ENCODE measurements at places on chromosomes 7 and 10.

DNA sequence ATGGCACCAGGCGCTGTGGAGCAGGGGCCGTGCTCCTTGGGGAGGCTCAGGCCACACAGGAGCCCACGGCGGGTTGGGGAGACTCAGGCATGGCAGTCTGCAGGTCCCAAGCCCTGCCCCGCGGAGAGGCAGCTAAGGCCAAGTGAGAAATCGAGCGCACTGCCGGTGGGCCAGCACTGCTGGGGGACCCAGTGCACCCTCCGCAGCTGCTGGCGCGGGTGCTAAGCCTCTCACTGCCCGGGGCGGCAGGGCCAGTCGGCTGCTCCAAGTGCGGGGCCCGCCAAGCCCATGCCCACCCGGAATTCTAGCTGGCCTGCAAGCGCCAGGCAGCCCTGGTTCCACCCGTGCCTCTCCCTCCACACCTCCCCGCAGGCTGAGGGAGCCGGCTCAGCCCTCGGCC lies 57.1 kb downstream of the COL28A1 start:
- no peak for DNase-seq

- DNase-seq, result no peak
Observed at GRCh38 chr10:34607894-34608293, 207.2 kb downstream of the PARD3 start.

DNA sequence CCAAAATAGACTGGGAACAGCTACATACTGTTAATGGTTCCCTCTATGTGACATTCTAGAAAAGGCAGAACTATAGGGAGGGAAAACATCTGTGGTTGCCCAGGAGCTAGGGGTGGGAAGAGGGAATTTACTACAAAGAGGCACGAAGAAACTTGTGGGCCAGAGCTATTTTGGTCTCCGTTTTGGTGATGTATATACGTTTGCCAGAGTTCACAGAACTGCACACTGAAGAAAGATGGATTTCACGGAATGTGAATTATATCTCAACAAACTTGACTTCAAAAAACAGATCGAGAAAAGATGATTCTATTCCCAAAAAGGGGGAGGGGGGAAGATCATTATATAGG lies 386 bp upstream of the AS3MT start:
- no peak for DNase-seq

DNA sequence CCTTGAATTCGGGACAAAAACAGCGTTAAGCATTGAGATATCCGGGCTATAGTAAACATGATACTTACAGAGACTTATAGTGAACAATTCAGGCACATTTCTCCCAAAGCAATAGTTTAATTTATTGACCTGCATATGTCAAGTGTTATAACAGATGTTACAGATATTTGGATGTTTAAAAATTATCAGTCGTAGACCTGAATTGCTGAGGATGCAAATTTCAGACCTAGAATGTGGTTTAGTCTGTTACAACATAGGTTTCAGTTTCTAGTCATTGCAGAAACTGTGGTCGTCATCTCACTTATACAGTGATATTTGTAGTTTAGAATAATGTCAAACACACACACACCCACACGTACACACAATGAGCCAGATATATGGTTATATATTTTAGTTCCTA lies 85.2 kb downstream of the VTI1A start:
- DNase-seq, result no peak

DNA sequence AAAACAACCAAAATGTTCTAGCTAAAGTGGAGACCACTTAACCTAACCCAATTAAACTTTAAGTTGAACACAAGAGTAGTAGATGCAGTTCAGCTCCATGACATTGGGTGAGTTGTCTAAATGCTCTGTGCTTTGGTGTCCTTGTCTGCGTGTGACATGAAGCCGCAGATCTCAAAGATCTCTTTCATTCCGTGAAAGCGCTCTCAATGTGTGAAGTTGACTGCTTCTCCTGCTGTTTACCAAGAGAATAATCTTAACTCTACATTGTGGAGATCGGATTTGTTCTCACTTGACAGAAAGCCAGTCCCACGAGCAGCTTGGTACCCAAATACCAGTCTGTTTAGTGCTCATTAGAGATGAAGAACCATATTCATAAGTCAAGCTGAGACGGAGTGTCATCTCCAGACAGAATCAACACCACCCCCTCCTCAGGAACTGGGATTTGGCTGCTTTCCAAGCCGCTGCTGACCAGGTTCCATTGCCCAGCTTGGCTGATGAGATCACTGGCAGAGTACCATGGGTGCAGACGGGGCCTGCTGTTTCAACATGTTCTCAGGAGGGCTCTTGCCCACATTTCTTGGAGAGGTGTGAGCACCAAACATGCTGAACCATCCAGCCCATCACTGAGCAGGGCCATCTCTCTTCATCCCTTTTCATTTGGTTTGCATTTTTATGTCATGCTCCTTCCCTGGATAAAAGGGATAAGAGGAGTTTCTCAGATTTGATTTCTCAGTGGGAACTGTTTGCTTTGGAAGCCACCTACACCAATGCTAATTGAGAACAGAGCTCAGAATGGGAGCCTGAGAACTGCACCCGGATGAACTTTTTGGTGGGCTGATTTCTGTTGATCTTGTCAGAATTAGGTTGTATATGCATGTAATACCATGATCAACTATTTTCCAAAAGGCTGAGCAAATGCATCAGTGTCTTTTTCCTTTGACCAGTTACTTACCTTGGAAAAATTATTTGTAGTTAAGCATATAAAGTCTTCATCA lies 95.8 kb upstream of the AGBL3 start:
- DNase-seq, result no peak

GRCh38 chr7:148929176-148929575 lies 45.1 kb upstream of the EZH2 start:
- no peak for DNase-seq

DNA sequence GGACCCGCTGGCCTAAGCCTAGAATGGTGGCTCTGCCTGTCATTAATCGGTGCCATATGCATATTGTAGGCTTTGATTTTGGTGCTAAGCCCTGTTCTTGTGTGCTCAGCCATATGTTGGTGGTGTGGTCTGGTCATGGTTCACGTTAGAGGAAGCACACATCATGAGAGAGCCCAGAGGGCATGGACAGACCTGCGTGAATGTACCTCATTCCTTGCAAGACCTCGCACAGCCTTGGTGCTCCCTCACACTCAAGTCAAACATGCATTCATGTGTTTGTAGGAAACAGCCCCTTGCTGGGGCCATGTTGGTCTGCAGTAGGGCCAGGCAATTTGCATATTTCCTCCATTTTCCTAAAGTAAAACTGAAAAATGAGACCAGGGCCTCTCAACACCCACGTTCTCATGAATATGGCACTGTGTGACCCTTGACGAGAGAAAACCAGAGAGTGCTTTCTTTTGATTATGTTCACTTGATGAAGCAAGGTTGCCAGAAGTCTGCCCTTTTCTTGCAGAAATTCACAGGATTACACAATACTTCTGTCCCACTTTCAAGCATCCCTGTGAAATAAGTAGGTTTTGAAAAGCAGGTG lies 268.7 kb downstream of the CELF2 start:
- no peak for DNase-seq

- no peak for DNase-seq
Observed at GRCh38 chr7:103680161-103681144, 234.4 kb upstream of the SLC26A5 start.

DNA sequence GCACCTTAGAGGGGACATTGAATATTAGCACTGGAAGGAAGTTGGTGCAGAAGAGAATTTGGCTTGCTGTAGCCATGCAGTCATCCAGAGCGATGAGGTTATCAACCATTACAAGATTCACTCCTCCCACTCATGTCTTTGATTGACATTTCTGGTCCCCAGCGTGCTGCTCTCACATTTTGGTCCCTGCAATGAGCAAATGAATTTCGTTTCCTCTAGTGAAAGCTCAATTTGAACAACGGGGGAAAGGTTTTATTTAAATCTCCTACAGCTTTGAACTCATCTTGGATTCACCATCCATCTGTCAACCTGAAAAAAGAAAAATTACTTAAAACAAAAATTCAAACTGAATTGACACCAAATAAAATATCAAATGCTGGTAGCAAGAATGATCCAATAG lies 975.2 kb downstream of the NRG3 start:
- DNase-seq, result no peak

GRCh38 chr10:23172429-23173213 lies 19.5 kb upstream of the PTF1A start:
- DNase-seq, result no peak

DNA sequence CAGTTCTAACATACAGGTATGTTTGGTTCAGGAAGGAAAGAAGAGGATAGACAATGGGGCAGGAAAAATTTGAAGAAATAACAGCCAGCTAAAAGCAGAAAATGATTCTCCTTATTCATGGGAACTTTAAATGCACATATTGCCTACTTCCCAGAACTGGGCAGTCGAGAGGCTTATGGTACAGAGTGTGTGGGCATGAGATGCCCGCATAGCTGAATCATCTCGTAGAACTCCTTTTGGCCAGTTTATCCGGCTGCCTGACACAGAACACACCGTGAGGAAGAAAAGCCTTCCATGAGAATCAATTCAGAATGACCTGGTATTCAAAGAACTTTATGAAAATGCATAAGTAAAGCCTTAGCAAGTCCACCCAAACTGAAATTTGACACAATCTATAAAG lies 471.6 kb downstream of the SH2D4B start:
- DNase-seq, result no peak

- no peak for DNase-seq
Observed at GRCh38 chr7:46224363-46224762, 303.3 kb upstream of the IGFBP3 start.

DNA sequence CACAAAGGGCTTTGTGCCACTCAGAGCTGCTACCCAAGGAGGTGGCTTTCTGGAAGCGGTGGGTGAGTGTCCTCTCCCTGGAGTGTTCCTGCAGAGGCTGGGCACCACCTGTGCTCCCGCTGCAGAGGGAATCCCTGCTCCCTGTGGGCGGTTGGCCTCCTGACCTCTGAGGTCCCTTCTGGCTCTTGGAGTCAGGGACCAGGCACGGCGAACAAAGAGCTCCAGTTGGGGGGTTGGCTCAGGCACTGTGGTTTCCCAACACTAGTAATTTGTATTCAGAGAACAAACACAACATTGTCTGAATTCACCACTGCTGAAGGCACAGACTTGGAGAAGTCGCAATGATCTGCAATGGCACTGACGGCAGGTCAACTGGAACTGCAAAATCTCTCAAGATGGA lies 328.9 kb downstream of the PRPF18 start:
- no peak for DNase-seq

DNA sequence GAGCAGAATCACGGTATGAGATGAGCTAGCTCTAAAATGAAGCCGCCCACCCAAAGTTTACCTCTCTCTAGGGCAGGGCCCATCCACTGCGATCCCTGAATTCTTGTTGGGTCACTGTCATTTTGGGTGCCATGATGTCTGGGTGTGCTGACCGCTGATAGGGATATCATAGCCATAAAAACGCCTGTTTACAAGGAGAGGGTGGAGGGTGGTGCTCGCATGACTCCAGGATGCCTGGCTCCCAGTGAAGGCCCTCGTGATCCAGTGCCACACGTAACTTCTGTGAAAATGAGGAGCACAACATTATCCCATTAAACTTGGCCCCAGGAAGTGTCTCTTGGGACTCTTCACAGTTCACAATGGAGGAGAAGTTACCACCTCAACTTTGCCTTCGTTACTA lies 139.5 kb downstream of the TCF7L2 start:
- no peak for DNase-seq

GRCh38 chr7:129197771-129198170 lies 9.3 kb downstream of the SMO start:
- DNase-seq, result no peak

- DNase-seq, result no peak
Observed at GRCh38 chr7:128935342-128935730, 2.4 kb upstream of the IRF5 start.

DNA sequence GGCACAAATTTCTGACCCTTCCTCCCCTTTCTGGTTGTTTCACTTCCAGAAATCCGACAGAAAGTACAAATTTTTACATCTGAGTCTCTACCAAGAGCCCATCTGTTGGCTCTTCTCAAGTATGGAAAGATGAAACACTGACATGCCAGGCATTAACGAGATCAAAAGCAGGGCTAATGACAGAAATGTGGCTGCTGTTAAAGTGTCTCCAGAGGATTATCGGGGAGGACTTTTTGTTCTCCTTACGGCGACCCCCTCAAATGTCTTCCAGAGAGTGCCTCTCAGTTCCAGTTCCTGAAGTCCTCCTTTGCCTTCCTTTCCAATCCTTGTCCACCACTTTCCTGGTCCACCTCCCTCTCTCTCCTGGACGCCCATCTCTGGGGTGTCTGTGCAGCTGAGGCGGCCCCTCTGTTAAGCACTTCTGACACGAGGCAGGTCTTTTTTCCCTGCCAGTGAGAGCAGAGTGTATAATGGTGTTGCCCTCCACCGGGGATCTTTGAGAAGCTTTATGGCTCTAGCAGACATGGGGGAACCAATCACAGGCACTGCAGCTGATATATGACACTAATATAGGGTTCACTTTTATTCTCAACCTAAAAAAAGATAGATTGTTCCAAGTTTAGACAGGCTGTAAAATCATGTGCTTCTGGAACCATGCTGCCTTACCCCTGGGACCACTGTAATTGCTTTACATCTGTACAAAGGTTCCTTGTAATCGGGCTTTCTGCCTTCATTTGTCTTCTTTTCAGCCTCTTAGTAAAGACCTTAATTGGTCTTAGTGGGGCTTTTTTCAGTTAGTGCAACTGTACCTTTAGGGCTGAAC lies 757.1 kb downstream of the AUTS2 start:
- DNase-seq, result no peak

DNA sequence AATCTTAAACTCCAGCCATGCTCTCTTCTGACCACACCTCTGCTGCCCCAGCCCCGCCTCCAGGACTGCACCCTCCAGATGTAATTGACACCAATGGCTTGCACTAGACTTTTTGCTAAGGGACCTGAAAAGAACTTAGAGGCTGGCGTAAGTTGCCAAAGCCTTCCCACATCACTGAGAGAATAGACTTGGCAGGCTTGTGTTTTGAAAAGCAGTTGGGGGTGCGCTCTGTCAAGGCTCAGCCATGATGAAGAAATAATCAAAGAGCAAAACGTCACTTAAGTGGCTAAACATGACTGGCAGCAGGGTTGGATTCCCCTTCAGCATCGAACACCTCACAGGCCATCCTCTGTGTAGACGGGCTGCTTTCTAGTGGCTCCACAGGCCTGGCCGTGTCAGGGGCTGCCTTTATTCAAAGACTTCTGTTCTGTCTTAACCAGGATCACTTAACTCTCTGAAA lies 195.2 kb upstream of the C7orf33 start:
- no peak for DNase-seq

- no peak for DNase-seq
Observed at GRCh38 chr10:73099141-73099540, 2.5 kb upstream of the P4HA1 start.

DNA sequence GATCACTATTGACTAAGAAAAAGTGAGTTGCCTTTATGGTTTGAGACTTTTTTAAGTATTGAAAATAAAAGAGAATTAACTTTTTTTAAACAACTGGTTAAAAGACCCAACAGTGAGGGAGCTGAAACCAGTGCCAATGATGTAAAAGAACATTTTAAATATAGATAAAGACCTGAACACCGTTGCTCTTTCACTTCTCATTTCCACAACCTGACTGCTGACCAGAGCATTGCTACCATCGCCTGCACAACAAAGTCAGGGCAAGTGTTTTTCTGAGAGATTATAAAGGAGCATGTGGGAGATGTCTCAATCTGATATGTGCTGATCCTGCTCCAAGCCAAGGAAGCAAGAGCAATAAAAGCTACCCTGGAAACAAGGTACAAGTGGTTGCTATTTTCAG lies 34.7 kb downstream of the IMMP2L start:
- DNase-seq, result no peak
